SIG-M5 (cell line): ENCODE measurements at places on chromosomes 6 and 20.

- no peak for DNase-seq
These were observed 757 bp upstream of the SAMD3 start for GRCh38 chr6:130223508-130223907.

DNA sequence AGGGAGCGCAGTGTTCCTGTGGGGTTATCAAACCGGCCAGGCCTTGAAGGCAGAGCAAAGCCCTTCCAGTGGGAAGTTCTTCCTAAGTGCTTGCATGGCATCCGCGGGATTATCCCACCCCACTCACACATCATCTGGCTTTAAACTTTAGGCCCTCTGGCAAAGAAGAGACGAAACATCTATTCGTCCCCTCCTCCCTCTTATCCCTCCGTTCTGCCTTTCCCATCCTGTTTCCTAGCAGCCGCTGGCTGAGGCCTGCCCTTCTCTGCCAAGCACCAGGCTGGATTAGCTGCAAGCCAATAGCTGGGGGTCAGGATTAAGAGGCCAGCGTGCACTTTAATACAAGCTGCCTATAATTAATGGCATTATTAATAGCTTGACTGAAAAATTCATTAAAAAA is 621.0 kb downstream of the PKHD1 start:
- DNase-seq = no peak

- no peak for DNase-seq
These were observed 27.8 kb upstream of the RNF144B start for GRCh38 chr6:18359237-18359885.

- DNase-seq = no peak
These were observed 1.1 kb upstream of the PHACTR1 start for GRCh38 chr6:12715437-12715836.

- no peak for DNase-seq
These were observed 30.9 kb upstream of the AFDN start for GRCh38 chr6:167795874-167796191.

DNA sequence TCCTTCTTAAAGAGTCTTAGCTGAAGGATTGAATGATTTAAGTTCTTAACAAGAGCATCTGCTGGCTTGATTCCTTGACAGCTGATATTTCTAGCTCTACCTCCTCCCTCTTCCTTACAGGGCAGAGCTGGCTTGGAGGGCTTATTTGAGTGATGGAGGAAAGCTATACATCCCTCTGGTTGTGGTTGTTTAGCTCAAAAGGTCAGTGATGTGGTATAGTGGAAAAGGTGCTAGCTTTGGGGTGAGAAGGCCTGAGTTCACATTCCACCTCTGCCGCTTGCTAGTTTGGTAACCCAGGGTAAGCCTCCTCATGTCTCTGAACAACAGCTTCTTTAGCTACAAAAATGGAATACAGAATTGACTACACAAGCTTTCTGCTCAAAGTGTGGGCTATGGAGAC is 8.3 kb downstream of the CHMP4B start:
- DNase-seq = no peak

DNA sequence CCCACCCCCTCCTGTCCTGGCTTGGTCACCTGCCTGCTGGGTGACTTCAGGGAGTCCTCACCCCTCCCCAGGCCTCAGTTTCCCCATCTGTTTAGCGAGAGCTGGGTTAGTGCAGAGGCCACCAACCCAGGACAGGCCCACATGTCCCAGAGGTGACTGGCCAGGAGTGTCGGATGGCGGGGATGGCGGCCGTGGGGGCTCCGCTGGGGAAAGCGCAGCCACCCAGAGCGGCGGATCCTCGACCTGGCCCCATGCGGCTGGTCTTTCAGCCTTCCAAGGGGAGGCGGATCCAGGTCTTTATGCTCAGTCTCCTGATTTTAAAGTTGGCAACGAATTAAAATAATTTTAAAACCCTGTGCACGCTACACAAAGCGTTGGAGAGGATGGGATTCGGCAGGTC is 31.0 kb upstream of the GATA5 start:
- DNase-seq = no peak

- DNase-seq = no peak
These were observed 51.5 kb downstream of the HBS1L start for GRCh38 chr6:135002974-135003703.

GRCh38 chr6:126873351-126873750 is 245.1 kb upstream of the RSPO3 start:
- no peak for DNase-seq

GRCh38 chr6:118768441-118768840 is 117.0 kb upstream of the CEP85L start:
- no peak for DNase-seq

DNA sequence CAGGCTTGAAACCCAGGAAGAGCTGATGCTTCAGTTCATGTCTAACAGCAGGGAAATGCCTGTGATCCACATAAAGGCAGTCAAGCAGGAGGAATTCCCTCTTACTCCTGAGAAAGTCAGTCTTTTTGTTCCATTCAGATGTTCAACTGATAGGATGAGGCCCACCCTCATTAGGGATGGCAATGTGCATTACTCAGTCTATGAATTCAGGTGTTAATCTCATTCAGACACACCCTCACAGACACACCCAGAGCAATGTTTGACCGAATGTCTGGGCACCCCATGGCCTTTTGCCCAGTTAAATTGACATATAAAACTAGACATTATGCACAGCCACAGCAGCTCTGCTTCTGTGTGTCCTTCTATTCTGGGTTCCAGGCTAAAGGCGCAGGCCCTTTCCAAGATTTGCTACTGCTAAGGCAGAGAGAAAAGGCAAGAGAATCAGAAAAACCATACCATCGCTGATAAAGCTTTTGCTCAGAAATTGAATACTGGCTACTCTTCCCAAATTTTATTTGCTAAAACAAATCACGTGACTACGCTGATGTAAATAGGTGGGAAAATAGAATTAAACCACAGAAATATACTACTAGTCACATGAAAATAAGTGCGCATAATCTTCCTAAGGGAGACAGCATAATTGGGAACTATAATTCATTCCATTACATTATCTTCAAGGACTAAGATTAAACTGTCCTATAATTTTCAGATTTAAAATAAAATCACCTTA is 625.0 kb upstream of the MAN1A1 start:
- DNase-seq = no peak

- DNase-seq = no peak
These were observed 7.2 kb downstream of the HLA-DMB start for GRCh38 chr6:32933661-32934085.

DNA sequence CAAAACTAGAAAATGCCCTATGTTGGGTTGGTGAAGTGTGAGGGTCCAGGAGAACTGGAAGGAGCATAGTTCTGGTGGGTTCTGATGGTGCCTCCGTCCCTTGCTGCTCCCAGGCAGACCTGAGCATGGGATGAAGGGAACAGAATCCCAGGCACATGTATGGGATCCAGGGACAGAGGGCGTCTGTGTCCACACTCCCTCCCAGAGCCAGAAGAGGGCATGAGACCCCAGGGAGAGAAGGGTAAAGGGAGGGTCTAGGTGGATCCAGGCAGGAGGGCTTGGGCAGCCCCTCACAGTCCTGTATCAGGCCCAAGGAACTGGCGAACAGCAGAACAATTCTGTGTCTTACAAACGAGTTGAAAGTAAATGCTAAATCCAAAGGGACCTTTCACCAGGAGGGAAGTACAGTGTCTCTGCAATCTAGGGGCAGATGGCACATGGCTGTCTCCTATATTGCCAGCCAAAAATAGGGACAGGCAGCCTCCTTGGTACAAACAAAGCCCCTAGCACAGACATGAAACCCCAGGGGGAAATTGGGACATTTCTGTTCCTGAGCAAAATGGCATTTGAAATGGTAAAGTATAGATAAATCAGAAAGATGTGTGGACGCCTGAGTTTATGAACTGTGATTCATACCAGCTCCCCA is 2.5 kb upstream of the BPIFA1 start:
- no peak for DNase-seq

- DNase-seq = no peak
These were observed 18.9 kb upstream of the DSN1 start for GRCh38 chr20:36792422-36792821.

DNA sequence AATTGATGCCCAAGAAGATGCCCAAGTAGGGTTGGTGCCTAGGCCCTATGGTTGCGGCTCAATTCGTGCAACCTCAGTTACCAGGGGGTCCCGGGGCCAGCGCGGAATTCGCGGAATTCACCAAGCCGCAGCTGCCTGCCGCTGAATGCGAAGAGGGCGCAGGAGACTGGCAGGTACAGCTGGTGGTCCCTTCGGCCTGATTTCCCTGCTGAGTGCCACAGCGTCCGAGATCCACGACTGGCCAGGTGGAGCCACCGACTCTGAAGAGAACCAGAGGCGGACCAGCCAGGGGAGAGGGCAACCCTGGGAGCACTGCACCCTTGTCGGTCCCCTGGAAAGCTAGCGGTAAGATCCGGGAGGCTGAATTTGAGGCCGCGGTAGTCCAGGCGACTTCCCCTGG is 6.8 kb upstream of the TFAP2D start:
- DNase-seq = no peak

- no peak for DNase-seq
These were observed 100.2 kb upstream of the ARMC2 start for GRCh38 chr6:108748055-108748454.

- DNase-seq = no peak
These were observed 26.1 kb downstream of the RBCK1 start for GRCh38 chr20:434221-434620.

DNA sequence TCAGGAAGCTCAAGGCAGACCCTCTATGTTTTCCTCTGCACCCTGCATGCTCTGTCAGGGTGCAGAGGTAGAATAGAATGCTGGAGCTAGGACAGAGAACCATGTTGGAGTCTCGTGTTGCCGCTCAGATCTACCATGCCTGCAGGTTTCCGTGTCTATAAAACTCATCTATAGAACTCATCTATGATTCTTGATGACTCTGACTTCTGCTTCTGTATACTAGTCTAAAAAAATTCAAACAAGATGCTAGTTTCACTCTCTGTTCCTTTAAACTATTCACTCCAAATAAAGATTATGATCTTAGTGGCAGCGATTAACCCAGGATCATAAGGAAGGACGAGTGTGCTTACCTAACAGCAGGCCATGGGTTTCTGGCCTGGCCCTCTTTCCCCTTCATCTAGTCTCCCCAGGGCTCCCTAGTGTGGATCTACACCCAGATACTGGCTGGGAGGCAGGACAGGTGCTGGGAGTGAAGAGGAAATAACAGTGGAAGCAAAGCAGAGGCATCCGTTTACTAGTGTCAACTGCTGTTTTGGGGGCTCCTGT is 162.7 kb upstream of the SUPT3H start:
- DNase-seq = no peak

- no peak for DNase-seq
These were observed 191.0 kb downstream of the QKI start for GRCh38 chr6:163605385-163606097.

- no peak for DNase-seq
These were observed 14.4 kb downstream of the PREX1 start for GRCh38 chr20:48813446-48813747.

DNA sequence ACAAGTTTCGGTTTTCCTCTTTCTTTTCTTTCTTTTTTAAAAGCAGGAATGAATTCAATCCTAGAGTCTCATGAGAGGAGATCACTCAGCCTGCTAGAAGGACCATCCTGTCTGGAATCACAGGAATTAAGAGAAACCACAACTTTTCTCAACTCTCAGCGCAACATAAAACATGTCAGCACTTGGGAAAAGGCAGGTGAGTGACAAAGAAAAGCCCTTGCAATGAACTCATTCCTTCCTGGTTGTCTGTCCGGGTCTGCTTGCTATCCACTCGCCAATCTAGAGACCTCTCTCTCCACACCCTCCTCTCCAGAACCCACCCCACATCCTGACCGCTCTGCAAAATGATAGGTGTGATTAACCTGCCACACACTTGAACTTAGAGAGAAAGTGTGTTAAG is 253.8 kb downstream of the LY86 start:
- DNase-seq = no peak

DNA sequence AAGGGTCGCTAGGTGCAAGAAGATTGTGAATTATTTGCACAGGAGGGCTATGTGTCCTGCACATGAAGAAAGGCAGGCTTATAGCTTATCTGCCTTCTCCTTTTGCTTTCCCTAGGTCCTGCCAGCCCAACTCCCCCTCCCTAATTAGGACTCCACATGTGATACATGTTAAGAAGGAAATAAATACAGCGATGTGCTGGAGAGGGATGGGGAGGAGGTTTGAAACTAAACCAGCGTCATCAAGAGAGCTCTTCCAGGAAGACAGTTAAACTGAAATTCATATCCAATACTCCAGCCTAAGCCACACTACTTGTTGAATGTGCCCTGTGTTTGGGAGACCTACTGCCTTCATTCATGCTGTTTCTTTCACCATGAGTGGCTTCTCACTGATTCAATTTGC is 34.9 kb upstream of the UTRN start:
- no peak for DNase-seq

DNA sequence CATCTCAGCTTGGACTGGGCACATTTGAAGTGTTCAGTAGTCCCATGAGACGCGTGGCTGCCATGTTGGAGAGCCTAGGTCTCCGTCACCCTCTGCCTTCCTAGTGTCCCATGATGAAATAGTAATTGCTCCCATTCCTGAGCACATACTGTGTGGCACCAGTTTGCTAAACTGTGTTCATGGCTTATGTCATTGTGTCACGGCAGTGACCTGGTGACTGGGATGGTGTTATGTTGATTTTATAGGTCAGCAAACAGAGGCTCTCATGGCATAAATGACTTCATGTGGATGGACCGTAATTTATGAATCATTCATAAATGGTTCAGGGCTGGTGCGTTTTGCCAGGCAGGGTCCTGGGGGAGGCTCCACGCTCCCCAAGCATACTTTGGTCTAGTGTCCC is 3.8 kb downstream of the BCAS4 start:
- no peak for DNase-seq

- DNase-seq = no peak
These were observed 66.0 kb downstream of the ELOVL5 start for GRCh38 chr6:53282741-53283140.

DNA sequence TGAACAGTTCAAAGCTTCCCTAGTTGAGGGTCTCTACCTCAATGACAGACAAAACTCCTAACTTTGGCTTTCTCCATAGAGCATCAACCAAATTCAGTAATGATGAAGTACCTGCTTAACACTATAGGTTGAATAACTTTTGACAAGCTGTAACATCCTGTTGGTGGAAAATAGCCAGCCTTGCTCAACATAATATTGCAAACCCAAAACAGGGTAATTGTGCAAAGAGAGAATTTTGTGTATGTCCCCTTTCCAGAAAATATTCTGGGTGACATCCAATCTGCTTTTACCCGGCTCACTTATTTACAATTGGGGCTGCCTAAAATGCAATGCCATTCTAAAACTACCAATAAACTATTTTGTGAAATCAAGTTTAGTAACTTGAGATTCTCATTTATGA is 72.8 kb downstream of the ATXN1 start:
- no peak for DNase-seq

GRCh38 chr20:50398821-50399554 is 111.2 kb upstream of the PTPN1 start:
- DNase-seq = no peak
